ENCODE measurements at places on chromosomes 6 and 20. TPM values are rescaled to one million over a fixed set of nuclear protein-coding genes. Genes with fewer than 3 reads are reported as not detected.

Gene FHL5
- total RNA-seq = not detected

DNA sequence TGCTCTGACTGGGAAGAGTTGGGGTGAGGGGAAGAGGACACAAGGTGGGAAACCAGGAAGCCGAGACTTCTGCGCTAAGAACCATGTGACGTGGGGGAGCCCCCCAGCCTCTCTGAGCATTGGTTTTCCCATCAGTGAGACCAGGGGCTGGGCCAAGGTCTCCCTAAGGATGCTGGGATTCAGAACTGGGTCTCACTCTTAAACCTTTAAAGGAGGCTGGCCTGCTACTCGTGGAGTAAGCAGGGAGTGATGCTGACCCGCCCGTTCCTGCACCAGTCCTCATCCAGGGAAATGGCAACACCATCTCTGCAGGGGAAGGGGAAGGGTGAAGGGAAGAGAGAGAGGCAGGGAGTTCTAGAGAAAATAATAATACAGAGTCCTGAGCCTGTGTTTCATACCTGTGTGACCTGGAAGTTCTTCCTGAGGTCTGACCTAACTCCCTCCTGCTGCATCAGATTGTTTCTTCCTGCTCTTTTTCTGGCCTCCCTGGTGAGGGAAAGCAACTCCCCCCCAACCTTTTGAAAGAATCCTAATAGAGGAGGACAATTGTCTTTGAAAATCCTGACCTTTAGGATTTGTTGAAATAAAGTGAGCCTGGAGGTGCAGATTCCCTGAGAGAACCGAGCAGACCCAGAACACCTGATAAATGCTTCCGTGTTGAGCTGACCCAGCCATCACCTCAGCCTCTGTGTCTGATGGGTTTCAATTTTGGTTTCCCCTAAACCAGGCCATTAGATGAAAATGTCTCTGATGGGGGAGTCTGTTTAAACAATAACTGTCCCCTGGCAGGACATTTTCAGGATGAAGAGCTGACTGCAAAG lies 3.0 kb upstream of the GRM4 start:
- DNase-seq = no peak

GRCh38 chr6:114407426-114408035 lies 64.7 kb upstream of the HS3ST5 start:
- no peak for DNase-seq

- no peak for DNase-seq
These were observed 31.2 kb downstream of the TPX2 start for GRCh38 chr20:31770243-31770642.

Measured in dermis microvascular lymphatic vessel endothelial cell (primary cell).